SHP77 treated with DMSO at 0.1 percent for 48 hours (cell line): ENCODE measurements at places on chromosomes 3 and 15.

- DNase-seq = peak; percentile 11
These were observed 21.8 kb upstream of the POU1F1 start for GRCh38 chr3:87298111-87298718.

DNA sequence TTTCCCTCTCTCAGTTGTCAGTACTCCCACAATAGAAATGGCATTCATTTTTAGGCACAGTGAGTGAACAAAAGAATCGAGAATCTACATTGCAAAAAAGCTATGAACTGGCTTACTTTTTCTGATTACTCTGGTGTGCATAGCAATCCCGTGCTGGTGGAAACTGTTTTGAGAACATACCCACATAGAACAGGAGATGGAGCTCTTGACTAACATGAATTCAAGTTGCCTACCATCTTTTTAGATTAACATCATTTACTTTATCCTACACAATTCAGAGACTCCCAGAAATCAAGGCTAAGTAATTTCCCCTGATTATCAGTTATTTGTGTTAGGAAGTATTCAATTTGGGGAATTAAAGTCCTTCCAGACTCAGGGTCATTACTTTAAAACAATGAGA is 326.6 kb downstream of the ARPP21 start:
- peak; percentile 19 for DNase-seq

DNA sequence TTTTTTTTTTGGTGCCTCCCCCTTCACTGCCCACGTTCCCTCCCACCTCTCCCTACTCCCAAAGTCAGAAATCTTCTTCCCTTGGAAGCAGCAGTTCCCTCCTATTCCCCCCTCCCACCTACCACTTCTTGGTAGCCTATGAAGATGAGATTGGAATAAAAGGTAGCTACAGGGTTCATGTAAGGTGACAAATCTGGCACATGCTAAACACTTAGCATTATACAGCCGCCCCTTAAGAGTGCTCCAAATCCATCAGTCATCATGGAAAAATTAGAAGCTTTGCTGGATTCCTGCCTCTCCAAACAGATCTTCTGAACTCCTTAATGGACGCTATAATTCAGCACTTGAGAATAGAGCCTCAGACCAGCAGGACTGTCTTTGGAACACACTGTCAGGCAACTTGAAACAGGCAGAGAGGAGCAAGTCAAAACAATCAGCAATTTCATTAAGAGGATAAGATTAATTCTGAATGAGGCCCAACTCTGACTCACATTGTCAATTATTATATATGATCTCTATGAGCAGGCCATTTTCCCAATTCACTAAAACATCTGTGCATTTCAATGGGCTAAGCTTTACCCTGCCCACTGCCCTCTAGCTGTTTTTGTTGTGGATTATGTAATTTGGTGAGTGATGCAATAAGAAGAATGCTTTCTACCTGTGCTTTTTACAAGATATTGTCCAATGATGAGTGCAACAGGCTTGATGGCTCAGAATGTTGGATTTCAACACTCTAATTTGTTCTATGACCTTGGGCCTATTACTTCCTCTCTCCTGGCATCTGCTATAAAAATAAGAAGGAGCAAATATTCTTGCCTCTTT is 34.6 kb upstream of the SPRED1 start:
- no peak for DNase-seq

DNA sequence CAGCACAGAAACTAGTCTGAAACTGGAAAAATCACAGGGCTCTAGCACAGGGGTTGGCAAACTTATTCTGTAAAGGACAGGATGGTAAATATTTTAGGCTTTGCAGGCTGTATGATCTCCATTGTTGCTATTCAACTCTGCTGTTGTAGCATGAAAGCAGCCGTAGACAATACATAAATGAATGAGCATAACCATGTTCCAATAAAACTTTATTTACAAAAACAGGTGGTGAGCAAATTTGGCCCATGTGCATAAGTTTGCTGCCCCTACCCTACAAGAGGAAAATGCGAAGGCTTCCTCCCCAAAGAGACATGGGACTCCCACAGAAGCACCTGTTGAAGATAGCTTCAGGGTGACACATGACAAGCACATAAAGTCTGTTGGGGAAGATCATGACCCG is 59.2 kb downstream of the SYNM start:
- DNase-seq = no peak

DNA sequence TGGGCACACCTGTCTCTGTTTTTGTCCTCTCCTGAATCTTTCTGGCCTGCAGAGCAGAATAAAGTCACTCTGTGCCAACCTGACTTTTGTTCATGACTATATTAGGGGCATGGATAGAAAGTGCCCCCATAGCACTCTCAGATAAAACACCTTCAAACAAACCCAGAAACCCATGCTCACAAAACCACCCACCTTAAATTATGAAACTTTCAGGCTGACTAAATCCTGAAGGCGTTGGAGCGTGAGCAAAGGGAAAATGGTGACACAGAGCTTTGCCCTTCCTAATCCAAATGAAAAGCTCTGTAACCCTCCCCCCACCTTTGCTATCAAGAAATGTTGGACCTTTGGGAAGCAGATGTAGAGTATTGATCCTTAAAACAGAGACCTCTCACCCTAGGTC is 138.9 kb downstream of the IGF1R start:
- DNase-seq = no peak

GRCh38 chr3:133851266-133851906 is 44.3 kb downstream of the RAB6B start:
- no peak for DNase-seq

DNA sequence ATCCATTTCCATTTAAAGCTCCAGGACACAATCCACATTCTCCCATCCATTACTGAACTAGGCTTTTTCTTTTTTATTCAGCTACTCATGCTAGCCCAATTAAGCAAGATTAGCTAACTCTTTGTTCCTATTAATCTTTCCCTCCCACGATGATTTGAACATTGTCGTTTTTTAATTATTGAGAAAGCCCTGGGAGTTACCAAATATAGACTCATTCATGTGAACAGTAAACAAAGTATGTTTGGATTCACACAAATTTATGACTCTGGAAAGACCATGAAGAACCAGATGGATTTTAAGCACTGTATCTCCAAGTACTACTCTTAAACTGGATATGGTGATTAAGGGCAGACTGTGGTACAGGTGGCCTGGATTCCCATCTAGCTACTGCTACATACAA is 82.2 kb downstream of the STRIT1 start:
- no peak for DNase-seq

- DNase-seq = no peak
These were observed 97.8 kb upstream of the AKAP13 start for GRCh38 chr15:85282504-85283115.

DNA sequence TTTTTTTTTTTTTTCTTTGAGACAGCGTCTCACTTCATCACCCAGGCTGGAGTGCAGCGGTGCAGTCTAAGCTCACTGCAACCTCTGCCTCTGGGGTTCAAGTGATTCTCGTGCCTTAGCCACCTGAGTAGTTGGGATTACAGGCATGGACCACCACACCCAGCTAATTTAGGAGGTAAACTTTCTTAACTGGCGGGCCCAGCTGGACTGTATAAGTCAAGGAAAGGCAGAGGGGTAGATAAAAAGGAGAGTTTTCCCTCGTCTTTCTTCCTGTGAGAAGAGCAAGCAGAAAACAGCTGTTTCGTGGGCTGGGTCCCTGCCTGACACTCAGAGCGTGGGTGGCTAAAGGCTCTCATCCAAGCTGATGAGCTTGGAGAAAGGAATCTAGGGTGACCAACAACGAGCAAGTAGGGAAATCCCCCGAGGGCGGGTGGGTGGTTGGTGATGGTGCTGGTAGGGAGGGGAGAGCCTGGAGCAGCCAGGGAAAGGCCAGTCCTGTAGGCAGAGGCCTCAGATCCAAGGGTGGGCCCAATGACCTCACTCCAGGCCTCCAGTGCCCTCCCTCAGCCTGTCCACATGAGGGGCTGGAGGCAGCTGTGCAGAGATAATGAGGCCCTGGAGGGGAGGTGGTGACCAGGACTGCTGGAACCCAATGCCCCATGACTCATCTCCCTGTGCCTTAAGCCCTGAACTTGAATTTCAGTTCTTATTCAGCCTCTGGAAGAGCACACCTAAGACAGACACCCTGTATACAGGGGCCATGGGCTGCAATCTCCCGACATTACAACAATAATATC is 43.1 kb upstream of the LIMD1 start:
- DNase-seq = no peak

DNA sequence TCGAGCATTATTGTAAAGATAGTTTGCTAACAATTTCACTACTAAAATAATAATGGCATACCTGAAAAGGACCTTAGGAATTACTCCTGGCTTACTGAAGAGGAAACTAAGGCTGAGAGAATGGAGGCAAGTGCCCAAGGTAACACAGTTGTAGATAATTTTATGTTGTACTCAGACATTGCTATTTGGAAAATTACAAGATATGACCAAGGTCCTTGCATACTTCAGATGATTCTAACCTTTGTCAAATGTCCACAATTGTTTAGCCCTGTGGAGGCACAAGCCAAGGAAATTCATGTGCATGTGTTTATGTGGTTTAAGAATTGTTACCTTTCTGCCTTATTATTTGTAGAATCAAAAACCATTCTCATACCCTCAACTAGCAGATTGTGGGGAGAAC is 105.7 kb downstream of the TUSC7 start:
- no peak for DNase-seq

DNA sequence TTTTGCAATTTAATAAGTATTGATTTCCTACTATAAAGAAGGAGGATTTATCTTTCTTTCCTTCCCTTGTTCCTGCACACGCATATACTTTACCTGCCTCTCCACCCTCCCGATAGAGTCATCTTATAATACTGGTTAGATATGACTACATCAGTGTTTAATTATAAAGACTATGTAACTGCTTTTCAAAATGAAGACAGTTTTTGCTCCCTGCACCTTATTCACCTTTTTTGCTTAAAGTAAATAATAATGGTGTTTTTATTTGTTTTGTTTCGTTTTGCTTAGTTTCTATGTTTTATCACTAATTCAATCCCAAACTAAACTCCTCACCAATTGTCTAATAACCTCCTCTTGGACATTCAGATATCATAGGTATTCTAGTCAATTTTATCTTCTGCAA is 101.9 kb upstream of the RORA start:
- DNase-seq = no peak

DNA sequence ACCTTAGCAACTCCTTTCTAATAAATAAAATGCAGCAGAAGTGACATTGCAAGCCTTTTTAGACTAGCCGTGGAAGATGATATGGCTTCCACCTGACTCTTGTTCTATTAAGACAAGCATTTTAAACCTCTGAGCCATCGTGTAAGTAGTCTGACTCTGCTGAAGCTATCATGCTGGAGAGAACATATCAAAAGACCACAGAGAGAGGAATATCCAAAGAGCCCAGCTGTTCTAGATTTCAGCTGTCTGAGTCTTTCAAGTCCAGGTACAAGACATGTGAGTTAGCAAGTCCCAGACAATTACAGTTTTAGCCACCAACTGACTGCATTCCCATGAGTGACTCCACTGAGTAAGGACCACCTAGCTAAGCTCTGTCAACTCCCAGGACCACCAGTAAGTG is 517.0 kb upstream of the NAALADL2 start:
- DNase-seq = no peak

DNA sequence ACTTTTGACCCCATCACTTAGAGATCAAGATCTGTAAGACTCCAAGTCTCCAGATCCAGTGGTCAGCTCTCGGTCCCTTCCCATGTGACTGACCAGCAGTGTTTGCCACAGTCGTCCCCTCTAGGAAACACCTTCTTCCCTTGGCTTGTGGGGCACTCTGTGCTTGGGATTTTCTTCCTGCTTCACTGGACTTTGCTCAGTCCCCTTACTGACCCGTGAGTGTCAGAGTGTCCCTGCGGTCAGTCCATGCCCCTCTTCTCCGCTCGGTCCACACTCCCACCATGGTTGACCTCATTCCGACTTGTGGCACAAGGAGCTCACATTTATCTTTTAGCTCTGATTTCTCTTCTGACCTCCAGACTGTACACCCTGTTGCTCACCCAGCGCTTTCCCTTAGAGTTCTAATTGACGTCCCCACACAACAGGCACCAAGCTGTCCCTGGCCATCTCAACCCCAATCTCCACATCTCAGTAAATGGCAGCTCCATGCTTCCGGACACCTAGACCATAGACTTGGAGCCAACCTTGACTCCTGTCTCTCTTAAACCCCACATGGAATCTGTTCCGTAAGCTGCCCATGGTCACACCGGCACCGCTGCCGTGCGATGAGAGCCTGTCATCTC is 67.9 kb downstream of the APBA2 start:
- no peak for DNase-seq

- no peak for DNase-seq
These were observed 424.1 kb upstream of the RBMS3 start for GRCh38 chr3:28856796-28857195.

- DNase-seq = no peak
These were observed 32.0 kb upstream of the ITGA11 start for GRCh38 chr15:68463996-68464395.

DNA sequence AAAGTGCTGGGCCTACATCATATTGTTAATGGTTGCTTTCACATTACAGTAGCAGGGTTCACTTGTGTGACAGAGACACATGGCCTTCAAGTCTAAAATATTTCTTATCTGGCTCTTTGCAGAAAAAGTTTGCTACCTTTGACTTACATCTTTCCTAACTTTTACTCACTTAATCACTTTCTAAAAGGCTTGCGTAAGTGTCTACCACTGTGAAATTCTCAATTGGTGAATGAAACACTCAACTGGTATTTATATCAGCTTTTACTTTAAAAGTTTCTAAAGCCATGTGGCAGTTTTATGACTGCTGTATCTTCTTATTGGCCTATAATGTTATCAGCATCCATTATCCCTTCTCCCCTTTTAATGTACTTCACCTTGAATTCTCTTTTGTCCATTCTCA is 554.5 kb downstream of the ZIC1 start:
- no peak for DNase-seq
